Muscle of leg (tissue), 16 donors: ENCODE measurements at places on chromosomes 1 and 21. TPM values are rescaled to one million over a fixed set of nuclear protein-coding genes. Genes with fewer than 3 reads are reported as not detected.
A peak's percentile ranks its signal among the peaks of the same experiment; 100 is the strongest.

Gene SLC45A3
- 2.3 TPM for total RNA-seq

Gene MAB21L3
- not detected for total RNA-seq

Gene GUCA2A
- total RNA-seq = not detected

Gene TEX38
- not detected for total RNA-seq

DNA sequence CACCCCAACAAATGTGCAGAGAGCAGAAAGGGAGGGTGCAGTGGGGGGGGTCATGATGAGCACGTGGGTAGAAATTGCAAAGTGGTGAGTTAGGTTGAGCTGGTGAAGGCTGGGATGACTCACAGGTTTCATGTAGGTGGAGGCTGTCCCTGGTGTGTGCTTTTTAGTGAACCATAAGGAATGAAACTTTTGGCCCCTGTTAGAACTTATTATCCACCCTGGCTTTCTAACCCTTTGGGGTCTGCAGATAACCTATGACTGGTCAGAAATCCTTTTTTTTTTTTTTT lies 46.9 kb downstream of the DOP1B start:
- peaks cover 5% of the 10 kb centered on the region for H3K36me3 ChIP-seq
- no peak overlapping the region for H3K4me3 ChIP-seq
- H3K27ac ChIP-seq = no peak overlapping the region
- DNase-seq = no peak
- H3K27me3 ChIP-seq = no peaks in the 10 kb centered on the region
- H3K4me1 ChIP-seq = peaks cover 6% of the 10 kb centered on the region

DNA sequence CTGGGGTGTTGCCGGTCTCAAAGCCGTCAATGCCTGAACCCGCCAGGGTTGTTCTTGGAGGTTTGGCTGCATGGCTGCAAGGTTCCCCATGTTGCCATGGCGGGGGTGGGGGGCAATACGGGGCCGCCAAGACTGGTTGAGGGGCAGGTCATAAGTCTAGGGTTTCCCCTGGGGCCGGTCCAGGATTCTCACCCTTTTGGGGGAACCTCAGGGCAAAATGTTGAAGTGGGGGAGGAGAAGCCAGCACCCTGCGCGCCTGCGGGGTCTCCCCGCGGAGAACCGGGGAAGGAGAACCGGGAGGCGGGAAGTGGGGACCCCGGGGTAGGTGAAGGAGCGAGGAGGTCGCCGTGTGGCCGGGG lies 401 bp upstream of the ARHGEF10L start:
- H3K36me3 ChIP-seq = no peaks in the 10 kb centered on the region
- H3K4me1 ChIP-seq = peaks cover 29% of the 10 kb centered on the region
- peak overlapping the region; percentile 30 for H3K4me3 ChIP-seq
- peak overlapping the region; percentile 29 for H3K27ac ChIP-seq
- peaks cover 14% of the 10 kb centered on the region for H3K27me3 ChIP-seq

DNA sequence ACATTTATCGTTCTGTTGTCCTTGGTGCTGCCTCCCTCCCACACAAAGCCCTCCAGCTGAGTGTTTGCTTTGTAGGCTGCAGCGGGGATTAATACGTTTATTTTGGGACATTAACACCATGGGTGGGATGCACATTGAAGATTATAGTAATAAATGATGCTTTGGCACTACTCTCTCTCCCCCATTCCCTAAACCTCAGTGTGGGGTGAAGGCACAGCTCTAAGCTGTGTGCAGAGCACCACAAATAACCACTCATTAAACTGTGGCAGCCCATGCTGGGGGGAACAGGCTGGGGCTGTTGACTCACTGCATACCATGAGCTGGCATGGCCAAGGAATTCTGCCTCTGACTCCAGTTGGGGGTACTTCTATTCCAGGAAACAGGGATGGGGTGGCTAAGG lies 7.7 kb downstream of the PCP4L1 start:
- H3K4me3 ChIP-seq = no peak overlapping the region
- no peak overlapping the region for H3K27ac ChIP-seq
- no peaks in the 10 kb centered on the region for H3K36me3 ChIP-seq
- H3K4me1 ChIP-seq = peaks cover 10% of the 10 kb centered on the region
- DNase-seq = no peak

GRCh38 chr1:224897529-224898327 lies 31.7 kb upstream of the DNAH14 start:
- no peak for DNase-seq
- H3K27me3 ChIP-seq = no peaks in the 10 kb centered on the region
- no peaks in the 10 kb centered on the region for H3K36me3 ChIP-seq
- no peak overlapping the region for H3K4me3 ChIP-seq
- no peaks in the 10 kb centered on the region for H3K4me1 ChIP-seq

DNA sequence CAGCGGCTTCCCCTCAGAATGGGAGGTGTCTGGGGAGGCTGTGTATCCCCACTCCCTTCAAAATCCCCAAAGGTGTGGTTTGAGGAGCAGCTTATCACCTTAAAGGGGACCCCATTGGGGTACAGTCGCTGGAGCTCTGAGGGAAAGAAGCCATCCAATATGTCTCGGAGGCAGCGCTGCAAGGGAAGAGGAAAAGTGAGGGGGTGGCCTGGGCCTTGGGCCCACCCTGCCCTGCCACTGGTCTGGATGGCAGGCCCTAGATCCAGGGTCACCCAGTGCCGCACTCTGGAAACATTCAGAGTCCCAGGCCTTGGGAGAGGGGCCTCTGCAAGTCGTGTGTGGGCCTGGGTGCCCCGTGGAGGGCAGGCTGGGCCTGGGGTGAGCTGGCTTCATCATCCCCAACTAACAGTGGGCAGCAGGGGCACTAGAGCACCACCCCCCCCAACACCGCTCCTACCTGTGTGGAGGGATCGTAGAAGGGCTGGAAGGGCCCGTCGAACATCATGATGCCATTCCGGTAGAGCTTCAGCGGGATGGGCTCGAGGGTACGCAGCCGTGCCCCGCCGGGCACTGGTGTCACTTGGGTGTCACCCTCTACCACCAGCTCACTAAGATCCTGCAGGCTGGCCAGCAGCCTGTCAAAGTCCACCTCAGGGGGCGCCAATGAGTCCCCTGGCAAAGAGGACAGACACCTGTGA lies 5.6 kb downstream of the SH3BGRL3 start:
- H3K27ac ChIP-seq = no peak overlapping the region
- no peak for DNase-seq
- H3K27me3 ChIP-seq = no peaks in the 10 kb centered on the region
- H3K4me1 ChIP-seq = peaks cover 76% of the 10 kb centered on the region
